Effector CD4-positive, alpha-beta T cell (primary cell): ENCODE measurements at places on chromosomes 5 and 9.

DNA sequence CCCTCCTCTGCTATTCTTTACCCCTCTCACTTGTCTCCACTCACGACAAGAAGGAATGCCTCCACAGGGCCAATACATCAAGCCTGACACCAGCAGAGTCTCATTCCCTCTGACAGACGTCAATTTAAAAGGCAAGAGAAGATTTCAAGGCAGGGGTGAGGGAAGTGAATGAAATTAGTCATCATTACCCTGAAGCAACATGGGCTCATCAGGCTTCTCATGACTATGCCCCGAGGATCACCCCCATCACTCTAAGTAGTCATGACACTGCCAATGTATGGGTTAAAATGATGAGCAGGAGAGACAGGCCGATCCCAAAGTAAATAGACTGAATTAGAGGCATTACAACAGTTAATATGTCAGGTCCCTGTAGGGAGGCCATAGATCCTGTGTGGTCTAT is 504.4 kb downstream of the TLE4 start:
- no peak for DNase-seq

- DNase-seq = no peak
These were observed 127.3 kb upstream of the GRHPR start for GRCh38 chr9:37295178-37295577.

DNA sequence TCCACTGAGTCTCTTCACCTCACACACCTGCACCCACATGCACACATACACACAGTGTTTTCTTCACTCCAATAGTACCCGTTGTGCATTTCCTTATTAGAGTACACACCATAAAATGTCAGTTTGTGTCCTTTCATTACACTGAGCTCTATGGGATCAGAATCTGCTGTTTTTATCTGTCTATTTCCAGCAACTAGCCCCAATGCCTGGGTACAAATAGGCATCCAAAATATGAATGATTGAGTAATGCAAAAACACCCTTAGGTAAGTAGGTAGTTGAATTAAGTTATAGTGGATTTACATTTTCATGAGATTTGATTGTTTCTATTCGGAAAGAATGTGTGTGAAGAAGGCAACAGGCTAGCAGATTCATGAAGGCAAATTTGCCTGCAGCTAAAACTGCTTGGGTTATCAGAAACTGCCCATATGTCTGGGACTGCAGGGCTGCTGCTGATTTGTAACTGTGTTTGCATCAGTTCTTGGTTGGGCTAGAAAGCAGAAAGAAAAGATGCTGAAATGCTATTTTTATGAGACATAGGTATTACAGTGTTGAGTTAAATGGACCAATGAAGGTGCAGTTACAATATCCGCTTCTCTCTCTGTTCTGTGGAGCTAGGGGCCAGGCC is 26.9 kb downstream of the PPP3R2 start:
- no peak for DNase-seq

GRCh38 chr5:103834216-103834615 is 271.6 kb upstream of the NUDT12 start:
- no peak for DNase-seq

DNA sequence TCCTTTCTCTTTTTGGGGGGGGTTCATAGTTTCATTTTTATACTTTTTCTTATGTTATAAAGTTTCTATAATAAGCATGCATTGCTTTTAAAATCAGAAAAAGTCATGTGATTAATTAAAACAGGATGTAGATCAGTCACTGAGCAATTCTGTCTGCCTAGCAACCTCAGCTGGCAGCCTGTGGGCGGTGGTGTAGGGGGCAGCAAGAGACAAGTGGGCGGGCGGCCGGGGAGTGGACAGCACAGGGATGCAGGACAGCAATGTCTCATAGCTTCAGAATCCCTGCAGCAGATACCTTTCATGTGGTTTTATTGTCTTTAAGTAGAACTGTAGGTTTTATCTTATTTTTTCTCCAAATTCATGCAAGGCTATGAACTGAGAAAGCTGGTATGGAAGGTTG is 101.9 kb upstream of the S1PR3 start:
- no peak for DNase-seq

GRCh38 chr5:122508623-122509022 is 196.6 kb downstream of the SNCAIP start:
- no peak for DNase-seq

DNA sequence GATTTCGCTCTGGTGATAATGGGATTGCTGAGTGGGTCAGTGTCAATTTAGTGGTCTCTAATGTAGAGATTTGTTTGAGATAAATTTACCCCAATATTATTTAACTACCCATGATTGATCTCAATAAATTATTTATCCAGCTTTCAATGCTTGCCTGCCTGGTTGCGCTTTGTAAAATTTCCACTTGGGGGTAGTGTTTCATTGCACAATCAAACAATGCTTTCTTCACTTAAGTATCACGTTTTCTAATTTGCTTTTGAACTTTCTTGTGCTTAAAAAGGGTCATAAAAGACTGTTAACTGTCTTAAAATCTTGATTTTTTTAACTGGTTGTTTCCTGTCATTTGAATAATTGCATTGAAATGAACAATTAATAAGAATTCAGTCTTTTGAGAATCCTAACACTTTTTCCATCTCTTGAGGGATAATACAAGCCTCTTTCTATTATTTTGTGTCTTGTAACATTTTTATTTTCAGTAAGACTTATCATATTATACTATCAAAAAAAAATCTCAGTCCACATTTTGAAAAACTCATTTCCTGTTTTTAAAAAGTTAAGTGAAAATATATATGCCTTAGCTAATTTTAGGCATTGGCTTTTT is 18.7 kb downstream of the HSD17B4 start:
- no peak for DNase-seq

- no peak for DNase-seq
These were observed 123.9 kb upstream of the PUM3 start for GRCh38 chr9:2967766-2968165.

- DNase-seq = no peak
These were observed 62.9 kb downstream of the DUSP1 start for GRCh38 chr5:172708183-172708505.

- no peak for DNase-seq
These were observed 96.4 kb downstream of the DIRAS2 start for GRCh38 chr9:90546200-90546599.

GRCh38 chr9:92325991-92326500 is 293 bp downstream of the CENPP start:
- no peak for DNase-seq

DNA sequence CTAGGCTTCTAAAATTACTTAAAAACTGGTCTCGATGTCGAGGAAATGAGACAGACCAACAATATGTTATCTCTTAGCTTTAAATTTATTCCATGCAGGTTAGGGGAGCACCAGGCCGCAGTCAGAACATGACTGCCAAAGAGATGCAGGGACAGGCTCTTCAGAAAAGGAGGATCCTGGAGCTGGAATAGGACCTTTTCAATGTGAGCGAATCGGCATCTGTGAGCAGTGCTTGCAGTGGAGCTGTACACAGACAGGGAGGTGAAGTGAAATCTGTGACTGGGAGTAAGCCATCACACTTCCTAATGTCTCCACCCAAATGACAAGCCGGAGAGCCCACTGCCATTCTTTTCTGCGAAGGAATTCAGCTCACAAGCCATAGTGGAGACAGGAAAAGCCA is 78.2 kb downstream of the EFNA5 start:
- DNase-seq = no peak
